CD4-positive, alpha-beta T cell (primary cell): ENCODE measurements at places on chromosomes 1 and 21.

DNA sequence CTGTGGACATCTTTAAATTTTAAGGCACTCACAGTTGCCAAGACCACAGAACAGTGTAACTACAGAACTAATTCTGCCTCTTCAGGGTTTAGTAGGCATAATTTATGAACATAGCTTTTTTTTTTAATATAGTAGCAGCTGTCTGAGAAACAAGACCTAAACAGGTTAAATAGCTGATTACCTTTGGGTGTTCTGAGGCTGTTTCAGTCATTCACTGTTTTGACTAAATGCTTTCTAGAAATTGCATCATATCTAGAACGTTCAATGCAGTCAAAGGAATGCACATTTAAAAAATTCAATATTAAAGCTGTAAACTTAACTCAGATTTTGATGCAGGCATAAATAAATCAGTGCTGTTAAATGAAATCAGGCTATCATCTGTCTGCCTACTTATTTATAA lies 101.6 kb downstream of the BRINP3 start:
- no peaks in the 10 kb centered on the region for H3K36me3 ChIP-seq
- DNase-seq = no peak
- H3K4me3 ChIP-seq = no peak overlapping the region
- H3K27me3 ChIP-seq = no peaks in the 10 kb centered on the region
- H3K4me1 ChIP-seq = no peaks in the 10 kb centered on the region

DNA sequence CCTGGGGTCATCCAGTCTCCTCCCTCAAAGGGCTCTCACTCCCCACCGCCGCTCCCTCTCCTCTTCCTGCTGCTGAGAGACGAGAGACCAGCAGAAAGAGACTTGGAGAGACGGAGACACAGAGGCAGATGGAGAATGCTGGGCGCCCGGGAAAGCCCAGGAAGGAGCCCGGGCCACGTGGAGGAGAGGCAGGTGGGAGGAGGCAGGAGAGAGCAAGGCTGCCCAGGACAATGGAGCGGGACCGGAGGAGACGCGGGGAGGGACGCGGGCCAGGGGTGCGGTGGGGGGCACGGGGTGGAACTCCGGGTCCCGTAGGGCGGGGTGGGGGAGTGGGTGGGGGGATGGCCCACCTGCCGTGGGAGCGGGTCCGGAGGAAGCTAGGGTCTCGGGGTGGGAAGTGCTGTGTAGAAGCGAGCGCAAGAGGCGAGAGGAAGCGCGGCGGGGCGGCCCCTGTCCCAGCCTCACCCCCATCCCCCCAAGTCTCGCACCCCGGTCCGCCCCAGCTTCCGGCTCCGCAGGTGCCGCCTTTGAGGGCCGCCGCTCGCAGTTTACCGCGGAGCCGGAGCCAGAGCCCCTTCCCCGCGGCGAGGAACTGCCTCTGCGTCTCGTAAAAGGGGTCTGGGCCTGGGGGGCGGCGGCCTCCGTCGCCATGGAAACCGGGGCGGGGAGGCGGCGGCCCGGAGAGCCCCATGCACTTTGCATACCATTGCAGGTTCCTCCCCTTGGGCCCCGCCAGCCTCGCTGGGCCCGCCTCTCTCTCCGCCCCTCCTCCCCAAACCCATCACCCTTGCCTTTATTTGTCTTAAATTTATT lies 11.7 kb upstream of the EPHA2 start:
- DNase-seq = peak; percentile 66
- H3K36me3 ChIP-seq = no peaks in the 10 kb centered on the region
- peak overlapping the region; percentile 55 for H3K4me3 ChIP-seq
- no peaks in the 10 kb centered on the region for H3K27me3 ChIP-seq
- H3K27ac ChIP-seq = no peak overlapping the region
- H3K4me1 ChIP-seq = peaks cover 62% of the 10 kb centered on the region

DNA sequence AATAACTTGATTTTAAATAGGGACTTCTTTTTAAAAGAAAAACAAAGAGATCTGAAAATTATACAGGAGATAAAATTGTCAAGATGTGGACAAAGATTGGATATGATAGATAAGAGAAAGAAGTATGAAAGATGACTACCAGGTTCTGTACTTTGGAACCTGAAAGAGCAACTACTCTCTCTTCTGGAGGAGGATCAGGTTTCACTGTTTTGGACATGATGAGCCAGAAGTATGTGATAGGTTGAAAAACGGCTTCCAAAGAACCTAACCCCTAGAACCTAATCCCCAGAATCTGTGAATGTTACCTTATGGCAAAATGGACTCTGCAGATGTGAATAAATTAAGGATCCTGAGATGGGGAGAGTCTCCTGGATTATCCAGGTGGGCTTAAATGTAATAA lies 26.2 kb downstream of the RSBN1 start:
- peaks cover 30% of the 10 kb centered on the region for H3K4me1 ChIP-seq
- no peak overlapping the region for H3K27ac ChIP-seq
- H3K4me3 ChIP-seq = no peak overlapping the region
- no peaks in the 10 kb centered on the region for H3K27me3 ChIP-seq
- H3K36me3 ChIP-seq = peaks cover 7% of the 10 kb centered on the region
- no peak for DNase-seq

DNA sequence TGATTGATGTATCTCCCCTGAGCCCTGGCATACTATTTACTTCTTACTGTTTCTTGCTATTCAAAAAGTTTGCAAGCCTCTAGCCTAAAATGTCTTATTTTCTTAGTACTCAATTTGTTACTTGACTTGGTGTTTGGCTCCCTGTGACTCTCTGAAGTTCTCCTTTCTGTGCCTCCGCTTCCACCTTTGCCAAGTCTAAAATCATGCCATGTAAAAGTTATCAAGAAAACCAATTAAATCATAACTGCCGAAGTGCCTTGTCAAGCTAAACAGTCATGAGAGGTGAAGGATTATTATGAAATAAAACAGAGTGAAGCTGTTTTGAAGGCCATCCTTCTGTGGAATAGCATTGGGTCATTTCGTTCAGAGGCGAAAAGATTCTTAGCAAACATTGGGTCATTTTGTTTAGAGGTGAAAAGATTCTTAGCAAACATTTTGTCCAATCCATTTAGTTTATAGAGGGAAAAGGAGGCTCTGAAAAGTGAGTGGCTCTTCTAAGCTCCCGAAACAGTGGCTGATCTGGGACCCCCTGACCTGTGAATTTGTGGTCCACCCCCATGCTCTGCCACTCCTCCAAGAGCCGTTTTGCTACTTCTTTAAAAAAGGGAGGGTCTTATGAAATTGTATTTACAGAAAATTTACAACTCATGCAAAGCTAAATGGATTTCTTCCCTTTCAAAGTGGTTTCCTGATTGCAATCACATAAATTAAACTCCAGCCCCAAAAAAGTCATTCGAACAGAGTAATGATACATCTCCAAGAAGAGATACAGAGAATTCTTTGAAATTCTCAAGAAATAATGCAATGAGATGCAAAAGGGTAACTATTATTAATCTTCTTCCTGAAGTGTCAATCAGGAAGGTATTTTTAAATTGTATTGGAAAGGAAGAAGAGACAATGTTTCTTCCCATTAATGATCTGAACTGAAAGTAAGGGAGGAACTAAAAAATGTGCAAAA lies 141.4 kb downstream of the RUNX1 start:
- DNase-seq = no peak
- peaks cover 38% of the 10 kb centered on the region for H3K4me1 ChIP-seq
- H3K36me3 ChIP-seq = peaks cover 12% of the 10 kb centered on the region
- H3K27ac ChIP-seq = no peak overlapping the region
- no peaks in the 10 kb centered on the region for H3K27me3 ChIP-seq
- no peak overlapping the region for H3K4me3 ChIP-seq

- H3K27me3 ChIP-seq = peaks cover 4% of the 10 kb centered on the region
- H3K4me3 ChIP-seq = no peak overlapping the region
- H3K4me1 ChIP-seq = no peaks in the 10 kb centered on the region
Measured at GRCh38 chr1:8230292-8230621, 87.7 kb upstream of the SLC45A1 start.

DNA sequence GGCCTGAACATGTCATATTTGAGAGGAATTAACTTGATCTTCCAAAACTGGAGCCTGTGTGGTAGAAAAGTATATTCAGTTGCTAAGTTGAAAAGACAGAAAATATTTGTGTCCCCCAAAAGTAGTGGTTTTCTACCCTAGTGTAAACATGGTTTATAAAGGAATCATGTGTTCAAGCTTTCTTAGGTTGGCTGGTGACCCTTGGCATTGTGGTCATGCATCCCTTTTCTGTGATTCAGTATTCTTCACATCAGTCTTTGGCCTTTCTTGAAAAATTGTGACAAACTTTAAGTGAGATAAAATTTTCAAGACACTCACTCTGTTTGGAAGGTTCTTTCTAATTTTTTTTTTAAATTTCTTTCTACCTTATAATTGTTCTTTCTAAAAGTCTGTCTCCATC lies 193.2 kb downstream of the DHRS3 start:
- H3K27me3 ChIP-seq = no peaks in the 10 kb centered on the region
- H3K4me3 ChIP-seq = no peak overlapping the region
- no peak for DNase-seq
- peaks cover 8% of the 10 kb centered on the region for H3K36me3 ChIP-seq
- no peak overlapping the region for H3K27ac ChIP-seq
- no peaks in the 10 kb centered on the region for H3K4me1 ChIP-seq

- peaks cover 9% of the 10 kb centered on the region for H3K27me3 ChIP-seq
- no peak overlapping the region for H3K4me3 ChIP-seq
- no peak overlapping the region for H3K27ac ChIP-seq
- no peak for DNase-seq
- no peaks in the 10 kb centered on the region for H3K36me3 ChIP-seq
- H3K4me1 ChIP-seq = no peaks in the 10 kb centered on the region
Measured at GRCh38 chr1:48676376-48676775, 100.3 kb downstream of the BEND5 start.

- peaks cover 2% of the 10 kb centered on the region for H3K36me3 ChIP-seq
- no peaks in the 10 kb centered on the region for H3K27me3 ChIP-seq
- no peak overlapping the region for H3K4me3 ChIP-seq
- no peak for DNase-seq
- peaks cover 60% of the 10 kb centered on the region for H3K4me1 ChIP-seq
- no peak overlapping the region for H3K27ac ChIP-seq
Measured at GRCh38 chr1:206722751-206723461, 38.2 kb downstream of the MAPKAPK2 start.

DNA sequence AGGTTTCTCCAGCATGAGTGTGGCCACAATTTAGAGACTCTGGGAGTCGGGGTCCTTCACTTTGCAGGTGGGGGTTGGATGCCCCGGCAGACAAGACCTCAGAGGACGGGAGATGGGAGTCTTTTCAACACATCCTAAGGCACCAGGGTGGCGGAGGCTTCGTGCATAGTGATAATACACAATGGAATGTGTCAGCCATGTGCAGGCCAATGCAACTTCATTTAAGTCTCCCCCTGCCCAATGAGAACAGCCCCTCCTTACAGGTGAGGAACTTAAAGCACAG lies 75.9 kb upstream of the IFFO2 start:
- peaks cover 4% of the 10 kb centered on the region for H3K4me1 ChIP-seq
- H3K27me3 ChIP-seq = no peaks in the 10 kb centered on the region
- H3K4me3 ChIP-seq = no peak overlapping the region
- no peak for DNase-seq
- no peaks in the 10 kb centered on the region for H3K36me3 ChIP-seq

GRCh38 chr1:40090652-40091355 lies 6.2 kb downstream of the PPT1 start:
- peaks cover 37% of the 10 kb centered on the region for H3K36me3 ChIP-seq
- H3K4me1 ChIP-seq = no peaks in the 10 kb centered on the region
- no peak overlapping the region for H3K27ac ChIP-seq
- H3K27me3 ChIP-seq = no peaks in the 10 kb centered on the region

- H3K36me3 ChIP-seq = no peaks in the 10 kb centered on the region
- H3K4me1 ChIP-seq = no peaks in the 10 kb centered on the region
- H3K27ac ChIP-seq = no peak overlapping the region
- H3K27me3 ChIP-seq = peaks cover 25% of the 10 kb centered on the region
- no peak for DNase-seq
Measured at GRCh38 chr1:38037221-38037939, 9.2 kb downstream of the POU3F1 start.

- no peak overlapping the region for H3K27ac ChIP-seq
- no peaks in the 10 kb centered on the region for H3K27me3 ChIP-seq
- H3K4me3 ChIP-seq = no peak overlapping the region
- no peak for DNase-seq
Measured at GRCh38 chr1:244406337-244406736, 45.4 kb downstream of the ADSS2 start.

GRCh38 chr1:151458802-151459330 lies 428 bp downstream of the POGZ start:
- peaks cover 21% of the 10 kb centered on the region for H3K4me1 ChIP-seq
- H3K4me3 ChIP-seq = peak overlapping the region; percentile 61
- DNase-seq = peak; percentile 82
- no peaks in the 10 kb centered on the region for H3K36me3 ChIP-seq
- H3K27ac ChIP-seq = peak overlapping the region; percentile 74

GRCh38 chr1:159790237-159790917 lies 9.6 kb downstream of the DUSP23 start:
- H3K4me1 ChIP-seq = no peaks in the 10 kb centered on the region
- peak; percentile 32 for DNase-seq
- H3K27ac ChIP-seq = no peak overlapping the region
- no peaks in the 10 kb centered on the region for H3K27me3 ChIP-seq
- H3K4me3 ChIP-seq = no peak overlapping the region

DNA sequence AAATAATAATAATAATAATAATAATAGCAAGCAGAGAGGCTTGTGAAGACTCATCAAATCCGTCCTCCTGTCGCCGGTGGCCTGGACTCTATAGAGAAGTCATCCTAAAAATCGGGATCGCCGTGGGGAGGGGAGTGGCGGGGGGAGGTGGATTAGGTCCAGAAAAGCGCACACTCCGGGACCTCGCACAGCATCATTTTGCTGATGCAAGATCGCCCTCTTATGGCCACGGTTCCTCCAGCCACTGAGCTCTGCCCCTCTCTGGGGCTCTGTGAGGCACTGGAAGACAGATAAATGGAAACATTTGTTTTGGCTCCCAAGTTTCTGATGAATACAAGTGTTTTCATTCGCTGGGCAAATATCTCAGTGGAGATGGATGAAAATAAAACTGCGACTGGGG lies 612.0 kb downstream of the MATN1 start:
- H3K36me3 ChIP-seq = no peaks in the 10 kb centered on the region
- no peak overlapping the region for H3K27ac ChIP-seq

DNA sequence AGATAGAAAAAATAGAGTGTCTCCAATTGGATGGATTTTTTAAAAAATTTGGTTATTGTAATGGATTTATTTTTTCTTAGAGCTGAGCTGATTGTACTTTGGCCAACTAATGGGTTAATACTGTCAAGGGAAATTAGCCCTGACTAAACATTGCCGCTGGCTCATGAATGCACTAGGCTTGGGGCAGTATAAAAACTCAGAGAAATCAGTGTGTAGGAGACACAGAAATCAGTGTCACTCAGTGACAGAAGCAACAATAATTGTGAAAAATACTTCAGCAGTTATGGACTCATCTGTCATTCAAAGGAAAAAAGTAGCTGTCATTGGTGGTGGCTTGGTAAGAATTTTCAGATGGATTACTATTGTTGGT lies at the start of gene KMO:
Gene KMO, plus strand, starts transcription at position 217 of the 370 bp plus-strand sequence. Its CDS starts 67 bp downstream, at position 284.
- H3K36me3 ChIP-seq = no peaks in the 10 kb centered on the region
- no peaks in the 10 kb centered on the region for H3K27me3 ChIP-seq
- H3K4me3 ChIP-seq = peak within 1 kb of the TSS; percentile 59
- no peak within 1 kb of the TSS for H3K27ac ChIP-seq
- no peak for DNase-seq

GRCh38 chr1:96581772-96582171 lies 139.8 kb upstream of the PTBP2 start:
- no peak for DNase-seq
- H3K36me3 ChIP-seq = no peaks in the 10 kb centered on the region
- H3K27ac ChIP-seq = no peak overlapping the region
- H3K4me1 ChIP-seq = no peaks in the 10 kb centered on the region

- no peaks in the 10 kb centered on the region for H3K36me3 ChIP-seq
Measured at GRCh38 chr21:35254006-35254764, 205.1 kb upstream of the RUNX1 start.
